Activated CD4-positive, alpha-beta T cell treated with anti-CD3 and anti-CD28 coated beads, Interleukin-2, amount 10 ng/mL, durations not matched to agents 7 days and 5 days (primary cell): ENCODE measurements at places on chromosomes 3 and 15. TPM values are rescaled to one million over a fixed set of nuclear protein-coding genes. Genes with fewer than 3 reads are reported as not detected.

The KIF23 gene
- total RNA-seq = 77.8 TPM

The KNG1 gene
- not detected for total RNA-seq

GRCh38 chr3:15427981-15428380 is 583 bp downstream of the EAF1 start:
- H3K27ac ChIP-seq = peak overlapping the region; percentile 90
- H3K4me3 ChIP-seq = peak overlapping the region; percentile 89
- H3K27me3 ChIP-seq = no peaks in the 10 kb centered on the region

- no peaks in the 10 kb centered on the region for H3K27me3 ChIP-seq
- H3K36me3 ChIP-seq = peaks cover 40% of the 10 kb centered on the region
- peaks cover 49% of the 10 kb centered on the region for H3K4me1 ChIP-seq
- H3K4me3 ChIP-seq = peak overlapping the region; percentile 52
Measured at GRCh38 chr3:150414258-150414657, 6.2 kb downstream of the TSC22D2 start.

The NPAP1 gene
- not detected for total RNA-seq

DNA sequence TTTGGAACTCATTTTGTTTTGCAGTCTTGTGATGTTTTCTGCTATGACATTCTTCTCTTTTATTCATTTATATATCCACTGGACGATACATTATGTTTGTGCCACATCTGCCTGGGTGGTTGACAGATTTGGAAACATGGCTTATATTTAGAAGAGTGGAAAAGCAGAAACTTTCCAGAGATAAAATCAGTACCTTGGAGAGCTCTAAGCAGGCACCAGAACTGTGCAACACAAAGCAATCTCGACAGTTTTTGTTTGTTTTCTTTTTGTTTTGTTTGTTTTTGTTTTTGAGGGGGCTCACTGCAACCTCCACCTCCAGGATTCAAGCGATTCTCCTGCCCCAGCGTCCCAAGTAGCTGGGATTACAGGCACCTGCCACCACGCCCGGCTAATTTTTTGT is 45.5 kb downstream of the SYN2 start:
- H3K4me3 ChIP-seq = no peak overlapping the region
- no peaks in the 10 kb centered on the region for H3K36me3 ChIP-seq
- H3K27ac ChIP-seq = no peak overlapping the region
- H3K4me1 ChIP-seq = no peaks in the 10 kb centered on the region

- H3K4me3 ChIP-seq = no peak overlapping the region
- H3K27ac ChIP-seq = no peak overlapping the region
- DNase-seq = no peak
- H3K4me1 ChIP-seq = no peaks in the 10 kb centered on the region
- peaks cover 4% of the 10 kb centered on the region for H3K27me3 ChIP-seq
Measured at GRCh38 chr15:83422081-83422480, 25.1 kb upstream of the SH3GL3 start.

- no peak overlapping the region for H3K4me3 ChIP-seq
- peaks cover 15% of the 10 kb centered on the region for H3K4me1 ChIP-seq
- peak; percentile 50 for DNase-seq
- no peaks in the 10 kb centered on the region for H3K27me3 ChIP-seq
Measured at GRCh38 chr3:12187448-12188327, 29.0 kb upstream of the TIMP4 start.
